Right renal pelvis (tissue), 4 donors: ENCODE measurements at places on chromosomes 7 and 10.

GRCh38 chr10:62866451-62866850 lies 50.3 kb upstream of the EGR2 start:
- no peak for DNase-seq

DNA sequence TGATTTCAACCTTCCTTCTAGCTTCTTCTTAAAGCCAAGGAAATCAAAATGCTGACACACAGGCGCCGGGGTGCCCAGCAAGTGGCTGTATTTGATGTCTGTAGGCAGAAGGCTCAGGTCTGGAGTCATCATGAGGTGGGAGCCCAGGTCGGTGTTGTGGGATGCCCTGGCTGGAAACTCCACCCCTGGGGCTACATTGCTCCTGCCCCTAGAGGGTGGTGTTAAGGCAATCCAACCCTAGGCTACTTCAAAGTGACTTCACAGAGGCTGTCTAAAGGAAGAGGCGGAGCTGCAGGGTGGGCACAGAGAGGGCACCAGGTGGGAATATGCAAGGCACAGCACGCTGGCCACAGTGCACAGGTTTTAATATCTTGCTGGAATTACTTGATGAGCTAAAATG lies 200.9 kb downstream of the ADAM12 start:
- no peak for DNase-seq

DNA sequence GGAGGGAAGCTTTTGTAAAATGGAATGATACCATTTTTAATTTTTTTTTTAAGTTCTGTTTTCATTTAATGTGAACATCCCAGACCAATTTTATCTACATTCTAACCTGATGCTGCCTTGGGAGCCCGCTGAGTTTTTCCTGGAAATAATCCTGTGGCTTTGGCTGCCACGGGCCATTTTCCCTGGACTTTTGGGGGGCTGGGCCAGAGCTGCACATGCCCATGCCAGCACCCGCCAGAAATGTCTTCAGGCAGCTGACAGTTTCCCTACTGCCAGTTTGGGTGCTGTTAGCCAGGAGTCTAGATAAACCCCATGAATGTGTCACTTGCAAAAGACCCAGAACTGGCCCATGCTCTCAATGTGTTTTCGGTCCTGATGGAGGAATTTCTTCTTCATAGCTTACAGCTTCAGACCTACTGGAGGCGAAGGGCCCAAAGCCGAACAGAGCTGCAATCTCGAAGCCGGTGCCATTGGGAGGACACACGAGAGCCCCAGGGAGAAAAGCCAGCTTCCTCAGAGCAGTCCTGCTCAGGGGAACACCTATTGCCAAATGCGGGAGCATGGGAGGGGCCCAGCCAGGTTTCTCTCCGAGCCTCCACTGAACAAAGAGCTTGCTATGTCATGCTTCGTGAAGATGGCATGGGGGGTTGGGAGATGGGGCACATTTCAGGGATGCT lies 444.2 kb upstream of the MKI67 start:
- DNase-seq: no peak

DNA sequence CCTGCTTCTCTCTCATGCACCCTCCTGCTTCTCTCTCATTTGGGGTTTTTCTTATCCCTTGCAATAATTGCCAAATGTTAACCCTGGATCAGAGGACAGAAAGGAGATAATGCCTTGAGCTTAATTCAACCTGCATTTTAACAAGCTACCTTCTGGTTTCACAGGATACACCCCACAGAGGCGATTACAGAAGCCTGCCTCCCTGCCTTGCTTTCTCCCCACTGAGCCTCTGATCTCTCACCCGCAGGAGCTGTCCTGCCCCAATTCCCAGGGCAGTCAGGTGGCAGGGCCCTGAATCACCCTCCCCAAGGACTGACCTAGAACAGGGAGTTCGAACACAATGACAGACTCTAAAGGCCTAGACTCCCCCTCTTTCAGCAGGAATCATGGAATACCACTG lies 959.5 kb downstream of the GRID1 start:
- no peak for DNase-seq

DNA sequence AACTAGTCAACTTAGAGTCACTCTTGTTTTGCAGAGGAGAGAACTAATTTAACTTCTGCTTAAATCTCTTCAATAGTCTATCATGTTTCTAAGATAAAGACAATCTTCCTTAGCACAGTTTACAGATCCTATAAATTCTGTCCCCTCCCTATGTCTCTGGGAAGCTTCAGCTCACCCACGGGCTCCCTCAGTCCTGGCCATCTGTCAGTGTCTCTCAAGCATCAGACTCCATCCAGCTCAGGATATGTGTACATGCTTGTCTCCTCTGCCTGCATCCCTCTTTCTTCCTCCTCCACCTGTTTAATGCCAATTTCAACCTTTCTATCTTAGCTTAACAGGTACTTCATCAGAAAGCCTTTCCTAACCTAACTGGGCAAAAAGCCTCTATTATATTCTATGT lies 177.1 kb upstream of the PTER start:
- no peak for DNase-seq
